ENCODE measurements at places on chromosomes 2 and 18. TPM values are rescaled to one million over a fixed set of nuclear protein-coding genes. Genes with fewer than 3 reads are reported as not detected.

RAD51AP2 gene
- total RNA-seq: 0.13 TPM

DNA sequence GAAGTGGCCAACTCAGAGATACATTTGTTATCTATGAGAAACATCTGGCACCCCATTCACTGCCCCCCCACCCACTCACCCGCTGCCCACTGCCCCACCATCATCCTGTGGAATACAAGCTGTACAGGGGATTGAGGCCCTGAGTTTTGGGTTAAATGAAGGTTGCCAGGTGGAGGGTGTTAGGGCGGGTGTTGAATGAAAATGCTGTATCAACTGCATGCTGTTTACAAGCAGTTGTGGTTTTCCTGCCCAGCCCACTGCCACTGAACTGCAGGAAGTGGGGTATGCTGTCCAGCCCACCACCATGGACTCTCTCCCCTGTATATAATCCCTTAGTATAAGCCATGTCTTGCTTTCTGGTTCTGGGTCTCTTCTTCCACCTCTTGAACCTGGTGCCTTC, 481.9 kb downstream of the METTL4 start:
- no peaks in the 10 kb centered on the region for H3K36me3 ChIP-seq
- H3K27me3 ChIP-seq: no peaks in the 10 kb centered on the region

DNA sequence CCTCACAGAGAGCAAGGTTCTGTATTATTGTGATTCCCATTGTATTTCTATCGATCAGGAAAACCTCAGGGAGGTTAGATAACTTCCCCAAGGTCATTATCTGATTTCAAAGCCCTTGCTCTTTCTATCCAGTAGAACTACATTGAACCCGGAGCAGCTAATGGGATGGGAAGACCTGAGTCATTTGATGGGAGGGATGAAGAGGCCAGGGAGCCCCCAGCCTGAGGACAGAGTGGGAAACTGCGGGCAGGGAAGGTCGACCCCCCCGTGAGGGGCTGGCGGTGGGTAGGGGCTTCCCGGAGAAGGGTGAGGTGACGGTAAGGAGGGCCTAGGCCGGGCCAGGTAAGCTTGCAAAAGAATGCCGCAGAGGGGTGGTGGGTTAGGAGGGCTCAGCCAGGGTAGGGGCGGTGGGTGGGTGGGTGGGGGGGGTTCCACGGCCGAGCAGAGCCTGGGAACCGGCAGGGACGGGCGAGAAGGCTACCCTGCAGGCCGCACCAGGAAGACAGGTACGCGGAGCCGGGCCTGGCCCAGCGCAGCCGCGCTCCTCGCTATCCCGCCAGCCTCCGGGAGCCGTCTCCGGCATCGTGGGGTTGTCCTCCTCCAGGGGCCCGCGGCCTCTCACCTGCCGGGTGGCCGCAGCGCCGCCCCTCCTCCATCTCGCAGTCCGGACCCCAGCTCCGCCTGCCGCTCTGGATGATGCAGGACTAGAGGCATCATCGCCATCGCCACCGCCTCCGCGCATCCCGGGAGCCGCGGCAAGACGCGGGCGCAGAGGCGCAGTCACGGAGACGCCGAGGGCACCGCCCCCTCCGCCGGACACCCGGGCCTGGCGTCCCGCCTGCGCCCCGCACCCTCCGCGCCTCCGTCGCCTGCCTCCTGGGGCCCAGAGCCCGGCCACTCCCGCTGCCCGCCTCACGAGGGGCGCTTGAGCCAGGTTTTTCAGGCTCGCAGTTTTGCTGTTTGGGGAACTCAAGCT, at the start of gene GPR75:
TSS of gene GPR75 (minus strand) at position 762 of the 976 bp plus-strand sequence. CDS start 5,211 bp downstream, outside the sequence.
- H3K27ac ChIP-seq: no peak within 1 kb of the TSS
- DNase-seq: peak; percentile 45
- peaks cover 7% of the 10 kb centered on the region for H3K4me1 ChIP-seq
- no peaks in the 10 kb centered on the region for H3K27me3 ChIP-seq

DNA sequence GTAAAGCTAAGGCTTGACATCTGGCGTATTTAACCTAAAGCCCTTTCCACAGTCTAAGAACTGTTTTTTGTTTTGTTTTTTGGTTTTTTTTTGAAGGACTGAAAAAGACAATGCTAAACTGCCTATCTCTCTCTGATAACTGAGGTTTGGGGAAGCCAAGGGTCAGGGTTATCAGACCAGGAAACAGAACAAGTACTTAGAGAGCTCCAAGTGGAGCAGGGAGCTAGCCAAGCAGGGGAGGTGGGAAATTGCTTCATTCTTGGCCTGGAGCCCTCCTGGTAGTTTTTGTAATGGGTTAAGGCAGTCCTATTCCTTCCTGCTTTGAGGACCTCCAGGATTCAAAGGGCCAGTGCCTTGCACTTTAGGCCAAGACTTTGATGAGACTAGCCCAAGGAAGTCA, 154.3 kb upstream of the LTBP1 start:
- DNase-seq: peak; percentile 18
- H3K36me3 ChIP-seq: no peaks in the 10 kb centered on the region
- H3K4me1 ChIP-seq: peaks cover 21% of the 10 kb centered on the region
- no peak overlapping the region for H3K4me3 ChIP-seq
- no peaks in the 10 kb centered on the region for H3K27me3 ChIP-seq

SOX11 gene
- 0.38 TPM for total RNA-seq

DNA sequence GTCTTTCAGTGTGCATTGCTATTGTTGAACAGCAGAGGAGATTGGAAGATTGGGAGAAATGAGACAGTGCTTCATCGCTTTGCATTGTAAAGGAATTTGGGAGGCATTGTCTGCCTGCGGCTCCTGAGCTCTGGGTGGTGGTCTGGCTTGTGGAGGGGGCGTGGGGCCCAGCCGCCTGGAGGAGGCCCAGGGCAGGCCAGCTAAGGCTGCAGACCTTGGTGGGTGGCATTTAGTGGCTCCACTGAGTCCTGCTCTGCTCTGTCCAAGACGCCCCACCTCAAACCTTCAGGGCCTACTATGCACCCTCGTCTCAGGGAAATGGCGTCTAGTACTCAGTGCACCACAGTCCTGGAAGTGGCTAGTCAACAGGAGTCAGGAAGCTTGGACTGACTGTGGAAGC, 5.7 kb upstream of the HS1BP3 start:
- no peaks in the 10 kb centered on the region for H3K4me1 ChIP-seq
- no peak overlapping the region for H3K27ac ChIP-seq
- no peak overlapping the region for H3K4me3 ChIP-seq

GRCh38 chr18:36130883-36131653, 1.4 kb downstream of the ELP2 start:
- peak overlapping the region; percentile 96 for H3K4me3 ChIP-seq
- no peak overlapping the region for H3K27ac ChIP-seq
- no peak for DNase-seq
- no peaks in the 10 kb centered on the region for H3K36me3 ChIP-seq

SERPINB7 gene
- not detected for total RNA-seq

GRCh38 chr2:155215037-155215707, 516.7 kb downstream of the KCNJ3 start:
- no peak overlapping the region for H3K27ac ChIP-seq
- H3K27me3 ChIP-seq: peaks cover 3% of the 10 kb centered on the region
- H3K4me1 ChIP-seq: no peaks in the 10 kb centered on the region
- H3K4me3 ChIP-seq: no peak overlapping the region
- no peak for DNase-seq

DNA sequence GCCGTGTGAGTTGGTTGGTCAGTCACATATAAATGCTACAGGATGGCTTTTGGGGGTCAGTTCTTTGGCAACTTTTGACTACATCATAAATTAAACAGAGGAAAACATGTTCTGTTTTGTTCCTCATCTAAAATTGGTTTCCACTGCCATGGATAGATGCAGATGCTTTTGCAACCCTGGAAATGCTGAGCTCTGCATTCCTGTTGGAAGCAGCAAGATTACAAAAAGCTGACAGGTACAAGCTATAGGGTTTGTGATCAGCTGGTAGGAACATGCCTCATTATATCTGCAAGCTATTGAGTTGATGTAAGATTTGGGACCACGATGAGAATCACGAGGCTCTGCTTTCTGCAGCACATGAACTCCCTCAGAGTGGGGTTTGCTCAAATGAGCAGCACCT, 207.4 kb upstream of the TPO start:
- no peaks in the 10 kb centered on the region for H3K27me3 ChIP-seq
- H3K4me1 ChIP-seq: no peaks in the 10 kb centered on the region
- H3K27ac ChIP-seq: no peak overlapping the region
- no peak for DNase-seq

LOXHD1 gene
- 1.8 TPM for total RNA-seq

GRCh38 chr2:60095202-60095815, 458.1 kb downstream of the BCL11A start:
- DNase-seq: no peak
- no peaks in the 10 kb centered on the region for H3K36me3 ChIP-seq
- H3K27ac ChIP-seq: peak overlapping the region; percentile 68
- H3K4me1 ChIP-seq: no peaks in the 10 kb centered on the region

DNA sequence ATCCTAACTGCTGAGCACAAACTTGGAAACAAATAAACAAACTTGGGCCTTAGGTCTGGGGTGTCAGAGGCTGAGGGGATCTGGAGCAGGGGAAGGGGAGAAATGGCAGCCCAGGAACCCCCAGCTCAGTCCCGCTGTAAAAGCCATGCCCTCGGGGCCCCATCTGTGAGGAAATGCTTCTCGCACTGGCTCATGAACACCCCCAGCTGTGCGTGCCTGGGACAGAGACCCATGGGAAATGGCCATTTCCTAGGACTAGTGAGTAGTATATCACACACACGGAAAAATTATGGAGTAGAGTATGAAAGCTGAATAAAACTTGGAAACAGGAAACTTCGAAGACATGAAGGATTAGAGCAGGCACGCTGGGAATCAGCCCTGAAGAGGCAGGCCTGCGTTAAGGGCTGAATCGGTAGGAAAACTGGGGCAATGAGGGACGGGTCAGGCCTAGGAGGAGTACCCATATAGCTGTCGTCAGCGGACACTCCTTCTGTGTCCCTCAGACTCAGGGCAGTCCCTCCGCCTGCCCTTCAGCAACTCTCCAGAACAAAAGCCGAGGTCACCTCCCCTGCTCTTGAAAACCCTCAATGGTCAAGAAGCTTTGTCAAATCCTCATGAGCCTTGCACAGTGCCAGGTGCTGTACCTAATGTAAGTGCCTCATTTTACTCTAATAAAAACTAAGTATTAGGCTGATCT, 120.8 kb upstream of the ODC1 start:
- H3K4me3 ChIP-seq: no peak overlapping the region
- DNase-seq: no peak
- H3K36me3 ChIP-seq: peaks cover 63% of the 10 kb centered on the region
- no peaks in the 10 kb centered on the region for H3K27me3 ChIP-seq

C1GALT1C1L gene
- 1.5 TPM for total RNA-seq

- no peak for DNase-seq
- H3K4me1 ChIP-seq: peaks cover 47% of the 10 kb centered on the region
These were observed 160.6 kb downstream of the PRKCE start for GRCh38 chr2:45812011-45812500.

DNA sequence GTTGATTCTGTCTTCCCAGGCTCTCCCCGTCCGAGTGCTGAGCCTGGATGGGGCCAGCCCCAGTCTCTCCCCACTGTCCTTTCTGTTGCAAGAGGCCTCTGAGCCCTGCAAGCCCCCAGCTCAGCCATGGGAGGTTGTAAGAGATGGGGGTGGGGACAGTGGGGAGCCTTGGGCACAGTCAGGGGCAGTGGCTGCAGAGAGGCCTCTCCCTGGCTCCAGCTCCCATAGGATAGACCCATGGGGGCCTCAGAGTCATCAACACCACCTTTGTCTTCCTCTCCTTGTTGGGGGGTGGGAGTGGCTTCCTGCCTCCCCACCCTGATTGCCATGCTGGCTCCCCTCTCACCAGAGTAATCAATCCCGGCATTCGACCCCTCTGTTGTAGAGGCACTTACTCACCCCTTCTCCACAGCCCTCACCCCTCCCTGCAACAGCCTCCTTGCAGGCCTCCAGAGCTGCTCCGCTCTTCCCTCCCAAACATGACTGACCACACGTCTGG, 37.5 kb upstream of the NPAS2 start:
- no peaks in the 10 kb centered on the region for H3K36me3 ChIP-seq
- no peak overlapping the region for H3K4me3 ChIP-seq
- no peaks in the 10 kb centered on the region for H3K27me3 ChIP-seq
- peaks cover 14% of the 10 kb centered on the region for H3K4me1 ChIP-seq
- no peak for DNase-seq

DNA sequence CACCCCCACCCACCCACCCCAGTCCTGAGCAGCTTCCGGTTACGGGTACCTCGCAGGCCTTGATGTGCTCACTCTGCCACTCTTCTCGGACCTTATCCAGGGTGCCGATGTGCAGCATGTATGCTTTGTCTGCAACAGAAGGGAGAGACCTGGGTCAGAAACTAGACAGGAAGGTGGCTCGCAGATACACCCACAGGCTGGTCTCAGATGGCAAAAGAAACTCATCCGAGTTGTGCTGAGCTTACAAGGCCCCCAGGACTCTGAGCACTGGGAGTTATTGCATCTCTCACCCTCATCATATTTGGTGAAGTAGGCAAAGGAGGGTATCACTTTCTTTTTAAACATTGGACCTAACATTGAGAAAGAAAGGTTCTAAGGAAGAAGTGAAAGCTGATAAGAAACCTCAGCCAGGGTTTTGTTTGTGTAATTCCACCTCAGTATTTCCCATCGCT, 30.6 kb upstream of the EPG5 start:
- no peak for DNase-seq
- H3K36me3 ChIP-seq: no peaks in the 10 kb centered on the region
- no peaks in the 10 kb centered on the region for H3K27me3 ChIP-seq
- no peaks in the 10 kb centered on the region for H3K4me1 ChIP-seq
- no peak overlapping the region for H3K27ac ChIP-seq

REG3G gene
- total RNA-seq: not detected

PDE11A gene
- total RNA-seq: 3.6 TPM

ACADL gene
- total RNA-seq: 1.1 TPM

UGT1A1 gene
- total RNA-seq: not detected

Measured in heart right ventricle (tissue), 16 donors.